Right ventricle myocardium superior (tissue), 1 donor: ENCODE measurements at places on chromosomes 1 and 21.
A peak's percentile ranks its signal among the peaks of the same experiment; 100 is the strongest.

DNA sequence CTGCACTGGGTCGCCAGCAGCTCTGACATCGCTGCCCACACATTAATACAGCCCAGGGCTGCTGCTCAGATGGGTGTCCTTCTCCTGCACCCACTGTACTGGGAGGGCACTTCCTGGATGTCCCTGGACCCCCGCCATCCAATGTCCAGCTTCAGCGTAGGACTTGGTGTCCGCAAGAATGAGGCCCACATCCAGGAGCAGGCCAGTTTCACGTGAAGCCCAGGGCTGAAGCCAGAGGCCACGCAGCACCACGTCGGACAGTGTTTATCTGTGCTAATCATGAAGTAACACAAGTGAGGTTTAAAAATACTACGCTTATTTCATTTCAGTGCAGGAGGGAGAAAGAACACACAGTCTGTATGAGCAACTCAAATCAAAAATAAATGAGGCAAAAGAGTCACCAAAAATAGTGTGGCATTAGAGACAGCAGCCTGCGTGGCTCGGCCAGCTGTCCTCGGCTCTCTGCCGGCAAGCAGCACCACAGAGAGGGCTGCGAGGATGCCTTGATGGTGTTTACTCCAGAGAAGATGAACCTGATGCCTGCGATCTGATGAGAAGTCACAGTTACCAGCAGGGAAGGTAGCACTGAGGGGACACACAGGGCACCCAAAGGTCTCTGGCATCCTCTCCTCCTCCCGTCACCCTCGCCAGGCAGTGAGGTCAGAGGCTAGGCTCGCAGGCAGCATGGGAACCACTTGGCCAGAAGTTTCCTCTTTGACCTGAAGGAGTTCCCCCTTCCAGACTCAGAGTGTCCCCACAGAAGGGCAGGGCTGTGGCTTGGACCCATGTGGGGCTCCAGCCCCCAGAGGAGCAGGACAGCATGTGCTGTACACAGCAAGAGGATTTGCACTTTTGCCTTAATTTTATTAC, 22.1 kb upstream of the NPHP4 start:
- peak; percentile 79 for DNase-seq

- no peak for DNase-seq
Measured at GRCh38 chr1:184626076-184627006, 128.3 kb downstream of the EDEM3 start.

GRCh38 chr1:170720661-170721060, 56.7 kb downstream of the PRRX1 start:
- DNase-seq, result no peak

DNA sequence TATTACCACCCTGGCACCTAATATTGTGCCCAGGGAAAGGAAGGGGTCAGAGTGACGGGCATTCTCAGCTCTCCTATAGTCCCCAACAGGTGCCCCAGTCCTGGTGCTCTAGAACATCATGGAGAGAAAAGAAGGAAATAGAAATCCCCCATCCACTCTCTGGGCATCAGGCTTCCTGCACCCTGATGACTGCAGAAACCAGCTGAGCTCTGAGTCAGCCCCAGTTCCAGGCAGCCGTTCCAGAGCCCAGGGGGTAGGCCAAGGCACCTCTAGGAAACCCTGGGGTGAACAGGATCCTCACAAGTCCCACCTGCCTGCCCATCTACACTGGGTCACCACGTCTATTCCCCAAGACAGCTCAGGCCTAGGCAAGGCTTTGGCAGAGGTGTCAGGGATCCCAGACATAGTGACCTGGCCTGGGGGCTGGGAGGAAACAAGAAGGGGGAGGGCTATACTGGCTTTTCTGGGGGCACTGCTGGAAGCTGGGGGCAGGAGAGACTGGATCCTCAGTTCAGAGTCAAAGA, 709 bp downstream of the NECTIN4 start:
- no peak for DNase-seq

DNA sequence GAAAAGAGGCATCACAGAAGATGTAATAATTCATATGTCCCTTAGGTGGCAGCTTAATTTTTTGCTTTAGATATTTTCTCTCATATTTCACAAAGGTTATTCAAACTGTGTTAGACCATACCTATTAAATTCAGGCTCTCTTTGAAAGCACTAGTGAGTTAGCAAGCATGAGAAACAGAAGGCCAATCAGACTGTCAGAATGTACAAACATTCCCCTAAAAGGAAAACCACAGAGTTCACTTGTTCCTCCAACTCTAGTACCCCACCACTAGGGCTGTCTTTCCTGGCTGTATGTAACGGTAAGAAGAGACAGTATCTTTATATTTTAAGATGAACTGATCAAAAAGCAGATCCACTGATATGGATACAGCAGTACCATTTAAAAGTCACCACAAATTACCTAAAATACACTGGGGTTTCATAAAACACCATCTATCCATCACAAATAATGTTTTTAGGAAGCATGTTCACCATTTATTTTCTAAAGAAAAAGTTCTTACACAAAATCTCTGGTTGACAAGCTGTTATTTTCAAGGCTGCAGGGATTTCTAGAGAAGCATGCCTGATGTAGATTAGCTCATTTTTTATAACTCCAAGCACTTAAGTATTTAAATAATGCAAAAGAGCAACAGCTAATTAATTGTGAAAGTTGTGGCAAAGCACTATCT, 1.8 kb downstream of the ARPC5 start:
- DNase-seq, result no peak

DNA sequence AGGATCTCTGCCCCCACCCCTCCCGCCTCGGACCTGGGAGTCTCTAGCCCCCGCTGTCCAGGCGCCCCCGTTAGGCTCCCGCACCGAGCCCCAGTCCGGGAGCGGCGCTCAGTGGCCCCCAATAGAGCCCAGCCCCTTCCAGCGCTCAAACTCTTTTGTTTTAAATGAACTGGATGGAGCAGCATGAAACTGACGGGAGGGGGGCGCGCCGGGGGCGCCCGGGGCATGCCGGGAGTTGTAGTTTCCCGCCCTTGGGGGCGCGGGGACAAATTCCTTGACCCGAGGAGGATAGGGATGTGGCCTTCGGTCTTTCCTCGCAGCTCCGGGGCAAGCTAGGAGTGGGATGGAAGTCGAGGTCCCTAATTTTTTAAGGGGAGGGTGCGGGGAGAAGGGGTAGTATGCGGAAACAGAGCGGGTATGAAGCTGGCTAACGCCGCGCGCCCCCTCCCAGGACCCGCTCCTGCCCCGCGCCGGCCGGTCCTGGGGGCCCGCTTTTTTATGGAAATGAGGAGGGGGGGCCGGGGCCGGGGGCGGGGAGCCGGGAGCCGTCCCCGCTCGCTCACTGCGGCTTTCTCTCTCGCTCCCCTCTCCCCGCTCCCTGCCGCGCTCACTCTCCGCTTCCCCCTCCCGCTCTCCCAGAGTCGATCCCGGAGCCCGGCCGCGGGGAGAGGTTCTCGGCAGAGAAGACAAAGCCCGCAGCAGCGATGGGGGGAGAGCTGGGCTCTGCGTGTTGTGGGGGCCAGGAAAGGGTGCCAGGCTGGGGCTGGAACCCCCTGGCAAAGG, at the start of gene MEX3A:
MEX3A (minus strand) TSS at position 157 of the 783 bp plus-strand sequence. CDS start 467 bp downstream, outside the sequence.
- DNase-seq, result peak; percentile 85

DNA sequence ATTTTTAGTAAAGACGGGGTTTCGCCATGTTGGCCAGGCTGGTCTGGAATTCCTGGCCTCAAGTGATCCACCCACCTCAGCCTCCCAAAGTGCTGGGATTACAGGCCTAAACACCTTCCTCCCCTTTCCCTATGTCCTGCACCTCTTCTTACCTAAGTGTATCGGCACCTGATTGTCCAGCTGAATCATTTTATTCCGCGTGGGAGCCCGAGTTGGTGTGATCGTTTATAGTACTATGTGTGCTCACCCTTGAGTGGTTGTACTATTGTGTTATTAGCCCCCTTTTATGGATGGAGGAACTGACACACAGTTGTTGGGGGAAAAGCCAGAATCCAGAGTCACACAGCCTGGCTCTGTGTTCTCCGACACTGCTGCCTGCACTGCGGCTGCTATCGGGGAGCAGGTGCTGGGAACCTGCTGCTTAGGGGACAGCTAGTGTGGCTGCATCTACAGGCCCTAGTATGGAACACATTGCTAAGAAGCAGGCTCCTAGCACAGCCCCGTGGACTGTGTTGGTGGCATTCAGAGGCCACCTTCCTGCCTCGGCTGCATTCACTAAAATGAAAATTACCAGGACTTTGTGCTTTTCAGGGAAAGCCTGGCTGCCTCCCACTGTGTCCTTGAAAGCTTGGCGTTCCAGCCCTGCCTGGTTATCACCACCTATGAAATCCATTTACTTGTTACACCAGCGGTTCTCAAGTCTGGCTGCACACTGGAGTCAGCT, 21.6 kb downstream of the ENO1 start:
- DNase-seq, result no peak

GRCh38 chr1:226808501-226808900, 61.9 kb upstream of the PSEN2 start:
- DNase-seq, result no peak

DNA sequence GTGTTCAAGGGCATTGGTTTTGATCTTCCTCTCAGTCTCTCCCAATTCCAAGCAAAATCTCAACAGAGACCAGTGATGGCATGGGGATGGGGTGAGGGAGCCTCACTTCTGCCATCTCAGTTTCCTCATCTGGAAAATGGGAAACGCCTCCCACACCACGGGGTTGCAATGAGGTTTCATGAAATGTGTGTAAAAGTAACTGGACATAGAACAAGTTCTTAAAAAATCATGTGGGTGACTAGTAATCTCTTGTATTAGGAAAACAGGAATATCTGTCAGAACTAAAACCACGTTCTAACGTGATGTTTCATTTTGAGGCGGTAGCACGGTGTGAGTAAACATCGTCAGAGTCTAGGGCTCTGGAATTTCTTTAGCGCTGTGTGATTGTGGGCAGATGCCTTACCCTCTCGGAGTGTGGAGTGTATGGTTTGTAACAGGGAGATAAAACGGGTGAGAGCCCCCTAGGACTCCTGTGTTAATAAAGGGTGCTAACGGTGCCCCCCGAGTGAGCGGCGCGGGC, 55.5 kb upstream of the DNAJC6 start:
- no peak for DNase-seq

GRCh38 chr1:157239936-157240335, 101.7 kb upstream of the ETV3 start:
- no peak for DNase-seq

DNA sequence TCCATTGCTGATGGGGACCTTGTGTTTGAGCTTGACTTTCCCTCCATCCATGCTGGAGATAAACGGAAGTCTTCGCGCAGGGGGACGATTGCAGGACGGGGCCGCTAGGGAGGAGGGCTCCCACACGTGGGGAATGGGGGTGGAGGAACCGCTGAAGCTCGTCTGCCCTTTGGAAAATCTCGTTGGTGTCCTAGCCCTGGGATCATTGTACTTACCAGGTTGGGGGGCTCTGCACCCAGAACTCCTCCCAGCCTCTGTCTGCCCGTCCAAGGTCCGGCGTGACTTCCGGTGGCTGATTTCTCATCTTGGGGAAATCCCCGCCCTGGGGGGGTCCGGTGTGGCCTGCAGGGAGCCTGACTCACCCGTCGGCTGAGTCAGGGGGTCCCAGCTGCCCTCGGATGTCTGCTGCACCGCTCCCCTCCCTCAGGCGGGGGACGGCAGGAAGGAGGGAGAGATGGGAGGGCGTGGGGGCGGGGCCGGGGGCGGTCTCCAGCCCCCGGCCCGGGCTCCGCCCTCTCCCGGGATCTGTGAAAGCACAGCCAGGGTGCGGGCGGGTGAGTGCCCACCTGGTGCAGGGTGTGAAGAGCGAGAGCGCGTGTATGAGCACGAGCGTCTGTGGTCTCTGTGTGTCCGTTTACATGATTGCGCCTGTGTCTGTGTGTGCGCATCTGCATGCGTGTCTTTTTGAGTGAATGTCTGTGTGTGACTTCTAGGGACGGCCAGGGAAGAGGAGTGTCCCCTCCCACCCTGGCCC, 35.8 kb downstream of the PIK3CD start:
- DNase-seq, result peak; percentile 59

GRCh38 chr21:24628536-24628935, 978.7 kb downstream of the MRPL39 start:
- no peak for DNase-seq

- no peak for DNase-seq
Measured at GRCh38 chr1:174209347-174210187, 50.2 kb downstream of the RABGAP1L start.

DNA sequence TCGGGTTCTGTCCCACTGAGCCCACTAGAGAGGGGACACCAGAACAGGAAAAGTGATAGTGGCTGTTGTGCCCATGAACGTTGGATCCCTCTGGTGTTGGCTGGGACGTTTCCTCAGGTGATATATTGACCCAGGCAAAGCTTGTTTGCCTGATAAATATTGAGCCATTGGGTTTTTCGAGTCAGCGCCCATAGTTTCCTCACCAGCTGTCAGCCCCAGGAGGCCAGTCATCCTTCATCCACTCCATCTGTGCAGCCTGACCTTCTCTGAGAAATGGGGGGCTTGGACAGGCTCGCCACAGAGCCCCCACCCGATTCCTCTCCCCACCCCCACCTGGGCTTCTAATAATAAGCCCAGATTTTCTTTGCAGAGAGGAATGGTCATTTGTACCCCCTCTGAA, 13.3 kb downstream of the DISP3 start:
- no peak for DNase-seq

GRCh38 chr1:163834778-163835177, 513.0 kb downstream of the NUF2 start:
- no peak for DNase-seq
